CD4-positive, alpha-beta T cell (primary cell): ENCODE measurements at places on chromosomes 2 and 18.

DNA sequence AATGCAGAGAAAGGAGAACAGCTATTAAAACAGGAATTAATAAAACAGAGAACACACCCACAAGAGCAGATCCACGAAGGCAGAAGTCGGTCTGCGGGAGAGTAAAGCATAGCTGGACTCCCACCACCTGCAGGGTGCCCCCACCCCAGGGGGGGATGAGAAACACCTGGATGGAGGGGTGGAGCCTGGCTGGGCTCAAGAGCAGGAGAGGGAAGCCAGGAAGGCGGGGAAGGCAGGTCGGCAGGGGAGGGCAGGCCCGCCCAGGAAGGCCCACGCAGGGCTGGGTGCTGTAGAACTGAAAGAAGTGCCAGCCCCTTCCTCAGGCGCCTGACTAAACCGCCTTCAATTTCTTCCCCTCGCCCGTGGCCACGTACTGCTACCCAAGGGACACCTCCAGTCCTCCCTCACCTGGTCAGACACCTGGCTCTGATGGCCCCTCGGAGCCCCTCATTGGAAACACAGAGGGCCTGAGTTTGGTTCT, 175.4 kb downstream of the HDAC4 start:
- no peak for DNase-seq

DNA sequence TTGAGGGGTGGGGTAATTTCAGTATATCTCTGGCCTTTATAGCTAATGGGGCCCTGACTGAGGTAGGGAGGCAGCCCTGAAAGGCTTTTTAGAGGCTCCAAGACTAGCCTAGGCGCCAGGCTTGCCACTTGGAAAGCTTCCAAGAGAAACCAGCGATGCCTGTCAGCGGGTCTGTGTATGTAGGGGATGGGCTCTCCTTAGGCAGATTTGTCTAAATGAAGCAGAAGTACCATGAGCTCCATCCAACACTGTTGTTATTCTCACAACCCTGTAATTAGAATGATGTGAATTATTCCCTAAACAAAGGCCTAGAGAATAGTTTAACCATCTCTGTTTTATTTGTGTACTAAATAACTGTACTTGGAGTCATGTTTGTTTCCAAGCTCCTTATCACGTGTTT, 138.1 kb downstream of the B3GNT2 start:
- no peak for DNase-seq

GRCh38 chr18:72360634-72361033, 183.5 kb downstream of the CBLN2 start:
- DNase-seq: no peak

- no peak for DNase-seq
Measured at GRCh38 chr2:88754585-88755320, 63.3 kb downstream of the RPIA start.

DNA sequence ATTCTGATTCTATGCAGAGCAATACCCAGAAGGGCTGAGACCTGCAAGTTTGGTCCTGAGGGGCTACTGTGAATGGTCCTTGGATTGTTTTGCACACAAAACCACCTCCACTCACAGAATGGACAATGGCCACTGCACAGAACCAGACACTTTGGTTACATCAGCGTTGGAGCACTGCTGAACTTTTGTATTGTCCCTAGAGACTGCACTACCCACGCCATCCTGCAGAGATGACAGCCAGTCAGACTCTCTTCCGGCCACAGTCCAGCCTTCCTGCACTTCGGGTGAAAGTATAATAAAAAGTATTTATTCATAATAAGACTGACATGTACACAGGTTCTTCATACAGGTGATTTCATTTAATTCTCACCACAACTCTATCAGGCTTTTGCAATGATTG, 35.7 kb downstream of the CELF4 start:
- no peak for DNase-seq

- no peak for DNase-seq
Measured at GRCh38 chr2:149648282-149649030, 60.9 kb upstream of the MMADHC start.

DNA sequence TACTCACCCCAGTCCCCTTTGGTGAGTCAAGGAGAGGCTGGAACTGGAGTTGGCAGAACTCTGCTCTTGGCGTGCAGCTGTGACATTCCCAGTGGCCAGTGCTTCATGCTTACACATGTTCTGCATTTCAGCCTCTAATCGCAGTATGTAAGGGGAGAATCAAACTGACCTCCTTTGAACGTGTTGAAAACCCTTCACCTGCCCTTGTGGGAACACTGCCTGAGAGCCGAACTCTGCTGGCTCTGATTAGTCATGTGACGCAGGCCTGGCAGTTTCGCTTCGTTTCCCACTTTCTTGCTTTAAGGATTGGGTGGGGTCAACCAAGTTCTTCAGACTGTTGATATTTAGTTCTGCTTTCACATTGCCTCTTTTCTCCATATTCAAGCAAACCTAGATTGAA, 173.8 kb upstream of the BCL2L11 start:
- DNase-seq: no peak

- no peak for DNase-seq
Measured at GRCh38 chr2:172169611-172170010, 66.9 kb upstream of the DLX2 start.
